ENCODE measurements at places on chromosomes 6 and 20.

GRCh38 chr6:97864826-97865225 lies 581.8 kb upstream of the MMS22L start:
- no peak for DNase-seq

DNA sequence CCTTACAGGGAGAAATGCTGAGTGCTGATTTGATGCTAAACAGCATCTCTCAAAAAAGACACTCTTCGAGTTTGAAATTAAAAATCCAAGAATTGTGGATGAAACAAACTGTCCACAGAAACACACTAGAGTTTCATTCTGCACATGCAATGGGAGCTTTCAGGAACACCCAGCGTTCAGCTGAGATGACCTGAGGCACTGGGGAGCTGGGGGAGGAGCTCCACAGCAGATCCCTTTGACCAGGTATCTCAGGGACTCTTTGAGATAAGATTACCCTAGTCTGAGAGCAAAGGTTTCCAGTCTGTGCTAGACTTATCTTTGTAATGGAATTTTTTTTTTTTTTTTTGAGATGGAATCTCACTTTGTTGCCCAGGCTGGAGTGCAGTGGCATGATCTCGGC lies 70.8 kb upstream of the AGPAT4 start:
- DNase-seq = no peak

GRCh38 chr20:32536851-32537656 lies 48.1 kb downstream of the NOL4L start:
- DNase-seq = no peak

GRCh38 chr6:167047554-167047953 lies 48.4 kb downstream of the CEP43 start:
- DNase-seq = no peak

DNA sequence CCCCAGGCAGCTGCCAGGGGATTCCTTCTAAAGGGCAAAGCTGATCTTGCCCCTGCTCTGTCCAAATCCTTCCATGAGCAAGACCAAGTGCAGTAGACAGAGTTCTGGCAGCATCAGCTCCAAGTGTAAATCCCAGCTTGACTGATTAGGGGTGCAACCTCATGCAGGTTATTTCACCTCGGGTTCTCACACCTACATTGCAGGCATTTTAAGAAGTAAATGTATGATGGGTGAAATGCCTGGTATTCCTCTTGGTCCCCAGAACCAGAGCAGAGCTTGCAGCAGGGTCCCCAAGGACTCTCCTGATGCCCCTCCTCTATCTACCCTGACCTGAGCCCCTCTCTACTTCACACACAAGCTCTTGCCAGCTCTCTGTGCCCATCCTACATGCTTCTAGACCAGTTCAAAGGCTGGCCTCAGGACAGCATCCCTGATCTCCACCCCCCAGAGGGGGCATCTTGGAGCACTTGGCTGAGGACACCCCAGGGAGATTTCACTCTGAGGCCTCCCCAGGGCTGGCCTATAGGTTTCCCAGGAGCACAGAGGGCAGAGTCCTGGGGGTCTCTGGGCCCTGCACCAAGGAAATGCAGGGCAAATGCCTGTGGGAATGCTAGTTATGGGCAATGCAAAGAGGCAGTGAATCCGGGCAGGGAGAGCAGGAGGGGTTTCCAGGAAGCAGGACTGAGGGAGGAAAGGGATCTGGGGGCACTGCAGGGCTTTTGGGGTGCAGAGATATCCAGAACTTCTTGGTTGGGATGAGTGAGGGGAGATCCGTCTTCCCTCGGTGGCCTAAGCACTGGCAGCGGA lies 1.0 kb downstream of the LZTS3 start:
- DNase-seq = no peak

DNA sequence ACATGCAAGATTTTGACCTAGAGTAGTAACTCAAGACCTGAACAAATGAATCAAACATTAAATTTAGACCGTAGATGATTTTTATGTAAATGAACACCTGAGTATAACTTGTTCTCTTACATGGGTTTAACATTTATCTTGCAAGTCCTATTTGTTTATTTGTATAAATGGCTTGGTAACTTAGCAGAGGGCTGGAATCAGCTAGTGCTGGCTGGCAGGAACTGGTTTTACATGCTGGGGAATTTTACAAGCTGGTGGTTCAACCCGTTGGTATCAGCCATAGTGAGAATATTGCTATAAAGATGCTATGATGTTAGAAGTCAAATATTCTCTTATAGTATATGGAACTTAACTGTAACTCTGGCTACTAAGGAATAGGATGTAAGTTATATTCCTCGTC lies 8.9 kb downstream of the SLC22A2 start:
- no peak for DNase-seq

- DNase-seq = no peak
Measured at GRCh38 chr6:14016432-14016831, 91.7 kb downstream of the RNF182 start.

DNA sequence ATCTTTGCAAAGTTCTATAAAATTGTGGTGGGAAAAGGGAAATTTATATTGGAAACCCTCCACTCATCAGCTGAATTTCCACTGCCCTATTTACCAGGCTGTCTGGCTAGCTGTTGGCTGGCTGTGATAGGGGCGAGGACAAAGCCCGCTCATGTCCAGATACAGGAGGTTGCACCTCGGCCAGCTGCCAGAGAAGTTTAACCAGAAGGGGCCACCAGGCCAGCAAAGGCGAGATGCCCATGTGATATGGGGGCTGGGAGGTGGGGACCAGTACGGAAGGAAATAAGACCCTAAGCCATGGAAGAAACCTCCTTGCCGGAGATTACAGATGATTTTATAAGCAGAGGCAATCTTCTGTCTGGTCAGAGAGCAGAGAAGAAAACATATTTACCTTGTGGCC lies 143.8 kb downstream of the FNDC1 start:
- DNase-seq = no peak

- DNase-seq = no peak
Measured at GRCh38 chr20:14957402-14957801, 620.0 kb upstream of the FLRT3 start.

DNA sequence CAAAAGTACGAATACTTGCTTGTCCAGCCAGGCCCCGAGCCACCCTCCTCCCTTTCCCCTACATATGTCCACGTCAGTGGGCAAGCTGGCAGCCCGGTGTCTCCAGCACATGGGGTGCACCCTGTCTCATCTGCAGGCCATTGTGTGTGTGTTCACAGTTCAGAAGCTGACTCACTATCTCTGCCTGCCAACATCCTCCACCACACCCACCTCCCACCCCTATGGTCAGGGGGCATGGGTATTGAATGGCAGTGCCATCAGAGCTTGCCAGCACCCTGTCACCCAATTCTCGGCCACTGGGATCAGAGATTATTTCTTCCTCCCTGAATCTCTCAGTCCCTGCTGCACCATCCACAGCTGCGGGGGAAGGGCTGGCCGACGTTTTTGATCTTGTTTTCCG lies 195.7 kb downstream of the FARS2 start:
- peak; percentile 64 for DNase-seq

GRCh38 chr6:227074-227782 lies 65.1 kb upstream of the DUSP22 start:
- peak; percentile 83 for DNase-seq

- DNase-seq = peak; percentile 62
Measured at GRCh38 chr6:156021746-156022396, 566.2 kb upstream of the NOX3 start.

- no peak for DNase-seq
Measured at GRCh38 chr20:36613974-36614373, 8.4 kb downstream of the RAB5IF start.

GRCh38 chr6:30207619-30208295 lies 5.4 kb downstream of the TRIM26 start:
- peak; percentile 35 for DNase-seq

- DNase-seq = peak; percentile 96
Measured at GRCh38 chr6:142416179-142416578, 114.4 kb downstream of the ADGRG6 start.

- peak; percentile 19 for DNase-seq
Measured at GRCh38 chr6:108168501-108169463, 3.0 kb downstream of the NR2E1 start.

DNA sequence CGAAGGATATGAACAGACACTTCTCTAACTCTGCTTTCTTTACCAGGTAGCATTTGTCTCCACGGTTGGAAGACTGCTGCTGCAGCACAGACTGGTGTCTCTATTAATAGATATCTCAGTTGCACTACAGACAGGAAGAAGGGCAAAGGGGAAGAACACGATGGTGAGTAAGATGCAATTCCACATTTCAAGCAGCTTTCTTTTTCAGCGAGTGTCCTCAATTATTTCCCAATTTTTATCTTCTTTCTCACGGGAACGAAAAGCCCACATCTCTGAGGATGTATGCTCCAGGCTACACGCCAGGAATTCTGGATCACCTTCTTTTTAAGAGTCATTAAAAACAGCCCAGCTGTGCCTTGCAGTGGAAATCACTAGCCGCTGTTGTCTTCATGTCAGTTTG lies 311.6 kb upstream of the ECI2 start:
- peak; percentile 93 for DNase-seq

DNA sequence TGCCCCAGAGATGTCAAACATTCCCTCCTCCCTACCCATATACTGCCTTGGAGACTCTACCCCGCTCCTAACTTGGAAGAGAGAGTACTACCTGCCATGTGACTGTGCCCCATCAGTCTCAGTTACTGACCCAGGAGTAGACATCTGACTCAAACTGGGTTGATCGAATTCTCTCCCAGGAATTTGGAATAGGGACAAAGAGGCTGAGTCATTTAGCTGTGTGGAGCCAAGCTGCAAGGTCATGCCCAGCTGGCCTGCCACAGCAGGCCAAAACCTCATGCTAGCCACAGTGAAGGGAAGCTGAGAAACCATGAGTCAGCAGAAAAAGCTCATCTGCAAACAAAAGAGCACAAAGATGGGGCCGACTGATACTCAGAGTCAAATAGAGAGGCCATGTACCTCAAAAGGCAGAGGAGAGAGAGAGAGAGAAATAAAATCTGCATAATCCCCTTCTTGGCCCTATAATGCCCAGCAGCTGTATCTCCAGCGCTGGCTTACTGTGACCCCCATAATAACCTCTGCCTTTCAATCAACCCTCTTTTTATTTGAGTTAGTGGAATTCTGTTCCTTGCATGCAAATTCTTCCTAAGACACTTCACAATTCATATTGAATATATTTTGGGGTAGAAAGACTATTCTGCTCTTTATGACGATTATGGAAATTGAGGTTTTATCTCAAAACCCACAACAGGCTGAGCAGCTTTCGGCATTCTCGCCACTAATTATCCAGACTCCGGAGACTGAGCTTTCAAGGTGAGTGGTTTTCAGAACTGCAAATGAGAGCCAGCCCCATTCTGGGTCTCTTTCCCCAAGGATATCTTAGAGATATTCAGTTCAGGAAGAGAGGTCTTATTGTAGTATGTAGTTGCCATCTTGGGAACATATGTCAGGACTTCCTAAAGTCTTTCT lies 21.4 kb upstream of the AKIRIN2 start:
- DNase-seq = peak; percentile 98

GRCh38 chr6:4303638-4304037 lies 168.3 kb upstream of the ECI2 start:
- DNase-seq = no peak

Measured in fibroblast of mammary gland (primary cell).